ENCODE measurements at places on chromosomes 12 and 14. TPM values are rescaled to one million over a fixed set of nuclear protein-coding genes. Genes with fewer than 3 reads are reported as not detected.

STAC3 gene
- total RNA-seq, result 0.26 TPM

NPAS3 gene
- total RNA-seq, result 0.26 TPM

TMEM132C gene
- under 0.01 TPM for total RNA-seq

RFX4 gene
- not detected for total RNA-seq

SRSF9 gene
- total RNA-seq, result 188 TPM

FZD10 gene
- total RNA-seq, result not detected

DLK1 gene
- not detected for total RNA-seq

POTEG gene
- not detected for total RNA-seq

AQP2 gene
- total RNA-seq, result not detected

SNRNP35 gene
- total RNA-seq, result 20.8 TPM

CLEC12A gene
- not detected for total RNA-seq

LRRK2 gene
- 10.8 TPM for total RNA-seq

ZBTB1 gene
- total RNA-seq, result 45.7 TPM

GALNT6 gene
- total RNA-seq, result 115 TPM

CTSG gene
- not detected for total RNA-seq

LMNTD1 gene
- total RNA-seq, result not detected

LBHD2 gene
- not detected for total RNA-seq

FCF1 gene
- total RNA-seq, result 26.7 TPM

PPM1H gene
- total RNA-seq, result 3.1 TPM

TMEM121 gene
- 8.0 TPM for total RNA-seq

PPP4R4 gene
- 0.51 TPM for total RNA-seq

SLC7A8 gene
- total RNA-seq, result 5.1 TPM

CDH24 gene
- 5.6 TPM for total RNA-seq

CRACR2A gene
- total RNA-seq, result 3.3 TPM

RNASE3 gene
- total RNA-seq, result not detected

RTL1 gene
- total RNA-seq, result not detected

PTGER2 gene
- total RNA-seq, result 30.0 TPM

INHBE gene
- 26.4 TPM for total RNA-seq

MDGA2 gene
- not detected for total RNA-seq

CFAP54 gene
- total RNA-seq, result 5.1 TPM

FOS gene
- total RNA-seq, result 71.4 TPM

CD163 gene
- 0.26 TPM for total RNA-seq

MAPK1IP1L gene
- total RNA-seq, result 16.5 TPM

FRMD6 gene
- 157 TPM for total RNA-seq

ABCC9 gene
- total RNA-seq, result 9.9 TPM

EFS gene
- total RNA-seq, result 12.2 TPM

CDCA3 gene
- 1.5 TPM for total RNA-seq

ATP23 gene
- total RNA-seq, result 8.5 TPM

KRT2 gene
- not detected for total RNA-seq

BDKRB2 gene
- 43.9 TPM for total RNA-seq

ARL6IP4 gene
- 157 TPM for total RNA-seq

CLEC6A gene
- not detected for total RNA-seq

ZCRB1 gene
- 31.2 TPM for total RNA-seq

ATG101 gene
- 90.3 TPM for total RNA-seq

ADSS1 gene
- 2.3 TPM for total RNA-seq

ACOT6 gene
- not detected for total RNA-seq

CLEC14A gene
- 2.6 TPM for total RNA-seq

SRRM4 gene
- total RNA-seq, result not detected

ENDOU gene
- total RNA-seq, result 0.17 TPM

HIF1A gene
- 216 TPM for total RNA-seq
